Cardiac muscle cell (in vitro differentiated cells and primary cell): ENCODE measurements at places on chromosomes 13 and 19. TPM values are rescaled to one million over a fixed set of nuclear protein-coding genes. Genes with fewer than 3 reads are reported as not detected.

Gene KLK4
- not detected in 2 replicates for total RNA-seq

Gene OR7A5
- not detected in 2 replicates for total RNA-seq

Gene PABPC3
- total RNA-seq: 0.04 TPM in 1 of 2 replicates, not detected in the other

Gene HSD17B14
- total RNA-seq: 27.5 and 43.1 TPM in 2 replicates

Gene ITPKC
- total RNA-seq: 19.1 and 19.4 TPM in 2 replicates

DNA sequence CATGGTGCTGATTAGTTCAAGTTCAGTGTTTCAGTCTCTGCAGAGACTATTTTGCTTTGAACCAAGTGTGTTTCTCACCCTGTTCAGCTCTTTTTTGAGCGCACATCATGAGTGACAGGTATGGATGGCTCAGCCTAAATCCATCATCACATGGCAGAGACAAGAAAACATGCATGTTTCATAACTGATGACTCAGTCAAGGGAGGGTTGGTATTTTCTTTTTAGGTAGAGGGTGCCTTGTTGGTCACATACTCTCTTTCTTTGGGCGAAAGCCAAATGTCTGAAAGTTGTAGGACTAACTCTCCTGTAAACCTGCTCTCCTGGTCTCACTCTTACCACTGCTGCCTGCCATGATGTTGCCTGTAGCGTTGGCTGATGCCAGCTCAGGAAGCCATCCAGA is 48.1 kb upstream of the RAP2A start:
- H3K27me3 ChIP-seq: no peaks in the 10 kb centered on the region
- DNase-seq: no peak
- H3K4me1 ChIP-seq: peaks cover 12% of the 10 kb centered on the region
- no peaks in the 10 kb centered on the region for H3K36me3 ChIP-seq

DNA sequence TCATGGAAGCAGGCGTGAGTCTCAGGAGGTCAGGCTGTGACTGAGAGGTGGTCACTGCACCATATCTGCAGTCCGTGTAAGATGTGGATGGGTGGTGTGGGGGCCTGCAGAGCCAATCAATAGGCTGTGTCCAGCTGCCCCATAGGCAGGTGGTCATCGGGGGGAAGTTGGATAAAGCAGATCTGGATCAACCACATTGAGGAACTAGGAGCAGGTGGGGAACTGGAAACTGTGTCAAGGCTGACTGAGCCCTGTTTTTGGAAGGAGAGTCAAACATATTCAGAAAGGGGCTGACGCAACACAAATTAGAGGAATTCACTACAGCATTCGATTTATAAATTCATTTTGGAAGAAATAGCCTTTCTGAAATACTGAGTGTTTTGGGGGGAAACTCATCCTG is 15.0 kb downstream of the CLEC4M start:
- peaks cover 2% of the 10 kb centered on the region for H3K27me3 ChIP-seq
- DNase-seq: no peak
- H3K4me1 ChIP-seq: no peaks in the 10 kb centered on the region
- H3K36me3 ChIP-seq: no peaks in the 10 kb centered on the region

GRCh38 chr19:18464646-18465045 is 26.7 kb upstream of the ISYNA1 start:
- H3K4me3 ChIP-seq: no peak overlapping the region
- DNase-seq: peak; percentile 85
- no peaks in the 10 kb centered on the region for H3K4me1 ChIP-seq
